ENCODE measurements at places on chromosomes 6 and 20.

- no peak for DNase-seq
Observed at GRCh38 chr6:140671926-140672325, 1297.5 kb upstream of the CITED2 start.

GRCh38 chr20:62242176-62242575 is 3.9 kb downstream of the OSBPL2 start:
- DNase-seq: no peak

DNA sequence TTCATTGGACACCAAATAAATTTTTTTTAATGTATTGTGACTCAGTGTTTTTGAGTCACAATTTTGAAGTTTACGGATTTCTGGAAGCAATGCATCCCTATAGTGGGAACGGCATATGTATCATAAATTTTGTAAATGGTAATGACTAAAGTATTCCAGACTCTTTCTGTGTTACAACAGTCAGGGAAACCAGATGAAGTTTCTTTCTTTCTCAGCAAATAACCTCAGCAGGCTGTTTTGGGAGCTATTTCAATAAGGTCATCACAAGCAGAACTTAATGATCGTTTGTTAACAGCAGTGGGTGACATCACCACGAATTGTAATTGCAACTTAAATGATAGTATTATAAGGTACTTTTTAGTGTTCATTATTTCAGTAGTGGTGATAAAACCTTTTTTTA is 52.0 kb downstream of the HIVEP1 start:
- DNase-seq: no peak

DNA sequence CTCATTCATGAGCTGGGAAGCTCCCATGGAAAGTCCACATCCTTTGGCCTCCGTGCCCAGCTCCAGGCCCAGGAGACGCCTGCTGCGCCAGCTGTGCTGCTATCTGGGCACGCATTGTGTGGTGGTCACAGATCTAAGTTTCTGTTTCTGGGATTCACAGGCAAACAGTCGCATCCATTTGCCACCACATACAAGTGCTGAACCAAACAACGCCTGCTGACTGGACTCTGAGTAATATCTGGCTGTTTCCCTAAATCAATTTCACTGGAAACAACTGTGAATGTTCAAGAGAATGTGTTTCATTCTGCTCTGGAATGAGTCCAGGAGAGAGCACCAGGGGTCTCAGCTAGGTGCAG is 45.5 kb downstream of the IRF4 start:
- DNase-seq: no peak

GRCh38 chr6:144104898-144105487 is 9.6 kb upstream of the SF3B5 start:
- DNase-seq: peak; percentile 60
